RPMI7951 (cell line): ENCODE measurements at places on chromosomes 5 and 9.

- no peak for DNase-seq
Measured at GRCh38 chr5:108669462-108669861, 78.2 kb upstream of the FER start.

GRCh38 chr5:56840597-56840996 is 25.2 kb downstream of the MAP3K1 start:
- DNase-seq, result no peak

DNA sequence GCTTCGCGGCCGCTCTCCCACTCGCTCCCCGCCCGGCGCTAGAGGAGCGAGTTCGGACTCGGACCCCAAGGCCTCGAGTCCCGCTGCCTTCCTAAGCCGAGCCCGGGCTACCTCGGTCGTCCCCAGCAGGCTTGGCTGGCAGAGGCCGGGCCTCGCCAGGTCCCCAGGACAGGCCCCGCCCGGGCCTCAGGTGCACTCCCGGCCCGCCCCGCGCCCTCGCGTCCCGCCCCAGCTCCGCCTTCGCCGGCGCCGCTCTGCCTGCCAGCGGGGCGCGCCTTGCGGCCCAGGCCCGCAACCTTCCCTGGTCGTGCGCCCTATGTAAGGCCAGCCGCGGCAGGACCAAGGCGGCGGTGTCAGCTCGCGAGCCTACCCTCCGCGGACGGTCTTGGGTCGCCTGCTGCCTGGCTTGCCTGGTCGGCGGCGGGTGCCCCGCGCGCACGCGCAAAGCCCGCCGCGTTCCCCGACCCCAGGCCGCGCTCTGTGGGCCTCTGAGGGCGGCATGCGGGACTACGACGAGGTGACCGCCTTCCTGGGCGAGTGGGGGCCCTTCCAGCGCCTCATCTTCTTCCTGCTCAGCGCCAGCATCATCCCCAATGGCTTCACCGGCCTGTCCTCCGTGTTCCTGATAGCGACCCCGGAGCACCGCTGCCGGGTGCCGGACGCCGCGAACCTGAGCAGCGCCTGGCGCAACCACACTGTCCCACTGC is at the start of gene SLC22A5:
Gene SLC22A5, plus strand, starts transcription at position 237 of the 707 bp plus-strand sequence. Its CDS starts 263 bp downstream, at position 500.
- DNase-seq, result peak; percentile 42

DNA sequence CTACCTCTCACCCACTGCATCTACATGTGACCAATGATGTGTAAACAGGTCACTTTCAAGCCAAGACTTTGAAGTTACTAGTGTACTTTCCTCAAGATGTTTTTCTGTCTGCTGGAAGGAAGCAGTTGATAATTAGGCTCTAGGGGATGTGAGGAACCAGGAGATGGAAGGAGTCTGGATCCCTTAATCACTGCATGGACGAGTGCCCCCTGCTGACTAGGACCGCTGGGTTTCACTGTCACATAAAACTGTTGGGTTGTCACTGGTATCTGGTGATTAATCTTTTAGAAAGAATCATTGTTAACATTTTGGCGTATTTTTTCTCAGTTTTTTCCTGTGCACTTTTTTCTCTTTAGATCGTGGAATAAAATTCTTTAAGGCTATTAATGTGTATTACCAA is 79.5 kb downstream of the SREK1 start:
- no peak for DNase-seq

- DNase-seq, result no peak
Measured at GRCh38 chr9:134267881-134268724, 58.2 kb upstream of the RXRA start.

- DNase-seq, result no peak
Measured at GRCh38 chr5:8013948-8014710, 145.2 kb downstream of the MTRR start.

- peak; percentile 19 for DNase-seq
Measured at GRCh38 chr9:117682955-117683710, 21.1 kb upstream of the TLR4 start.

- no peak for DNase-seq
Measured at GRCh38 chr5:172403189-172403796, 51.0 kb downstream of the SH3PXD2B start.

GRCh38 chr9:92503156-92503555 is 20.9 kb upstream of the ASPN start:
- DNase-seq, result no peak

DNA sequence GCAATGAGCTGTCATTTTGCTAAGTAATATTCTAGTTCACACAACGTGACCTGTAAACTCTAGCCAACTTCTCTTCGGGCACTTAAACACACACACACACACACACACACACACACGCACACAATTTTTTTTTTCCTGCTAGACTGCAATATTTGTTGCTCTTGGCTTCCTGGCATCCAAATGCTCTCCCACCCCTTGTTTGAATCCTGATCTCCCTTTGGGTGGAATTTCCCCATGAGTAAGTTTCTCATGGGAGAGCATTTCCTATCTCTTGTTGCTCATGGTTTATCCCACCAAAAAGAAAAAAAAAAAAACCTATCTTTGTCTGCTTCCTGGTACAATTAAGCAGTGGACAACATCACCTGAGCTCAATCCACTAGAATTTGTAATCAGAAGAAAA is 54.7 kb upstream of the TSLP start:
- no peak for DNase-seq

DNA sequence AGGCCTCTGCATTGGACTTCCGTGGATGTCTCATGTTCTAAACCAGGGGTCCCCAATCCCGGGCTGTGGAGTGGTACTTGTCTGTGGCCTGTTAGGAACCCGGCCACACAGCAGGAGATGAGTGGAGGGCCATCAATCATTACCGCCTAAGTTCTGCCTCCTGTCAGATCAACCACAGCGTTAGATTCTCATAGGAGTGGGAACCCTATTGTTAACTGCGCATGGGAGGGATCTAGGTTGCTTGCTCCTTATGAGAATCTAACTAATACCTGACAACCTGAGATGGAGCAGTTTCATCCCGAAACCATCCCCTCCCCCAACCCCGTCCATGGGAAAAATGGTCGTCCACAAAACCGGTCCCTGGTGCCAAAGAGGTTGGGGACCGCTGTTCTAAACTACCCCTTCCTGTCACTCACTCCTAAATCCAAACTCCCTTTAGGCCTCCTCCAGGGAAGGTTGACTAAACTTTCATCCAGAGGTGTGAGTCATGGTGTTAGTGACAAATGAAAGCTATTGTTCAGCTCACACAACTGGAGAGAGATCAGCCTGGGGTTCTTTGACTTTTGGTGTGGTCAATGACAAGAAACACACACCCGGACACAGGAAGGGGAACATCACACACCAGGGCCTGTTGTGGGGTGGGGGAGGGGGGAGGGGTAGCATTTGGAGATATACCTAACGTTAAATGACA is 9.5 kb downstream of the KCNV2 start:
- peak; percentile 62 for DNase-seq

DNA sequence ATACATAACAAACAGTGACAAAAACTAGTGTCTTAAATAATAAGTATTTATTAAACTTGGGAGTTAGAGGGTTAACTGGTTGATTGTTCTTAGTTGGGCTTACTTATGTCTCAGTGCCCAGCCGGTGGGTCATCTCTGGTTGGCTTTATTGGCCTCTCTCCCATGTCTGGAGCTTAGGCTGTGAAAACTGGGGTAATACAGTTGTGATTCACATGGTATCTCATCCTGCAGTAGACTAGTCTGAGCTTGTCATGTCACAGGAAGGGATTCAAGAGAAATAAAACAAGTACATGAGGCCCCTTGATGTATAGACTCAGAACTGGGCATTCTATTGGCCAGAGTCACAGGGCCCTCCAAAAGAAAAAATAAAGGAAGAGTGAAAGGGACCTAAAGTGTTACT is 466.4 kb upstream of the SMC2 start:
- no peak for DNase-seq

DNA sequence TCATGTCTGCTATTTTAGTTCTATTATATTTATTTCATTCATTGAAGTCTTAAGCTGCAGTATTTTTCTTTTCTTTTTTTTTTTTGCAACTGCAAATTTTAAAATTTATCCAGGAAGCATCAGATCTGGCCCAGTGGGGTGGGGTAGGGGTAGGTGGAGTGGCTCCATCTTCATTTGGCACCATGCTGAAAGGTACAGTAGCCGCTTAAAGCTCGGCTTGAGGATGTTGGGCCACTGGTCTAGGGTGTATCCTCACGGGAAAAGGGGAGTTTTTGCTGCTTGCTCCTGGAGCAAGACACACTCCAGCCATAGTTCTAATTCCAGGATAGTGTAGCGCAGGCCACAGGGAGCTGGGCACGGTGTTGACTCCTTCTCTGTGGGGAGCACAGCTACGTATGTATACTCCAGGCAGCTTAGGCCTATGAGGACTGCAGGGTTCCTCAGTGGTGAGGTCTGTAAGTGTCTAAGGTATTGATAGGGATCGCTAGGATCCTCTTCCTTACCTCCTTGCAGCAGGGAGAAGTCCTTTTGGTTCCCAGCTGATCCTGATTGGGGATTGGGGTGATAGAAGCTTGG is 22.7 kb downstream of the RCL1 start:
- no peak for DNase-seq

- DNase-seq, result no peak
Measured at GRCh38 chr5:83551821-83552220, 80.3 kb downstream of the VCAN start.

GRCh38 chr9:124489222-124489621 is 18.0 kb downstream of the NR5A1 start:
- peak; percentile 44 for DNase-seq

DNA sequence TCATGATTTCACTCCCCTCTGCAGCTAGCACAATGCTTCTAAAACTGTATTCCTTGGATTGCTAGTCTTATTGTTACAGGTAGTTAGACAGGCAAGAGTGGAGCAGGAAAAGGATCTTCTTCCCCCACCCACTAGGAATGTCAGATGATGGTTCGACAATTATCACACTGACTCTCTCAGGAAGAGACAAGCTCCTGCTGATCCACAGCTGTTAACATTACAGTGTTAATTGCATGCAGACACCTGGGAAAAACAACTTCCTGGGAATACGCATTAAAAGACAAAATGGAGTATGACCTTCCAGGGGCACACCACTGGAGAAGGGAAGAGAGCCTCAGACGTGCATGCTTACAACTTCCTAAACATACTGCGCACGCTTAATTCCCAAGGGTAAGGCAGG is 46.2 kb upstream of the LIFR start:
- no peak for DNase-seq

DNA sequence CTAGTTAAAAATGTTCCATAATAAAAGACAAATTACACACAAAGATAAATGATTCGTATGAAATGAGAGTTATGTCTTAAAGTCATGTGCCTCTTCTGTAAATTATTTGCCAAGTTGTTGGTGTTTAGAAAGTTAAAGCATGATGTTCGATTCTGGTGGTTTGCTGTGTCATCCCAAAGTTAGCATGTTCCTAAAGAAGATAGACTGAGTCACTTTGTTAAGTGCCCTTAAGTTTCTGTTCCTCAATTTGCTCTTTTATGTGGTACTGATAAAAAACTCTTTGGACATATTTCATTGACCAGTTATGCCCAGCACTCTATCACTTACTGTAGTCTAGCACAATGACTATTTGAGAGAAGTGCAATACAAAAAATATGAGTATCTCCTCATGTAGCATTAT is 366.9 kb upstream of the ZNF608 start:
- no peak for DNase-seq

- DNase-seq, result no peak
Measured at GRCh38 chr9:36128349-36128748, 8.2 kb upstream of the GLIPR2 start.

DNA sequence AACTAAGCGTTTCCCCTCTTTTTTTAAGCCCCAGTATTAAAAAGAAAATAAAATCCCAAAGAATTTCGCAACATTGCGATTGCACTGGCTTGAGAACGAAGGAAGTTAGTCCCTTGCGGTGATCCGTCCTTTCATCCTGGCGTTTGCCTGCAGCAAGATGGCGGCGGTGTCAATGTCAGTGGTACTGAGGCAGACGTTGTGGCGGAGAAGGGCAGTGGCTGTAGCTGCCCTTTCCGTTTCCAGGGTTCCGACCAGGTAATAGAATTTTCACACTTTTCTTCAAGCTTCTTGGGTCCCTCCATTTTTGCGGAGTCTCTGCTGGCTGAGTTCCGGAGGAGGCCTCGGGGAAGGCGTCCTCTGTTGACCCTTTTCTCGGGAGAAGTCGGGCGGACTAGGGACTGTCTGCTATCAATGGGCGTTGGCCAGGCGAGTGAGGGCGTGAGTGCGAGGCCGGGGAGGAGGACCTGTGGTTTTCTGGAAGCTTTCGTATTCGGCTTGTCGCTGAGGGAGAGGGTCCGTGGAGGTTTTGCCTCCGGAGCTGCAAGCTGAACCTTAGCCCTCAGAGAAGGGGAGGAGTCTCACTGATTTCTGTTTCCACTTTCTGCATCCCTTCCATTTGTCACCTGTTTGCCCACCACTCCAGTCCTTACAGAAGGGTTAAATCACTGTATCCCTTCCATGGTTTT is at the start of gene NDUFS4:
Gene NDUFS4, plus strand, starts transcription at position 134 of the 686 bp plus-strand sequence. Its CDS starts 24 bp downstream, at position 158.
- peak; percentile 87 for DNase-seq

GRCh38 chr9:133754187-133754586 is 16.0 kb upstream of the SARDH start:
- no peak for DNase-seq

DNA sequence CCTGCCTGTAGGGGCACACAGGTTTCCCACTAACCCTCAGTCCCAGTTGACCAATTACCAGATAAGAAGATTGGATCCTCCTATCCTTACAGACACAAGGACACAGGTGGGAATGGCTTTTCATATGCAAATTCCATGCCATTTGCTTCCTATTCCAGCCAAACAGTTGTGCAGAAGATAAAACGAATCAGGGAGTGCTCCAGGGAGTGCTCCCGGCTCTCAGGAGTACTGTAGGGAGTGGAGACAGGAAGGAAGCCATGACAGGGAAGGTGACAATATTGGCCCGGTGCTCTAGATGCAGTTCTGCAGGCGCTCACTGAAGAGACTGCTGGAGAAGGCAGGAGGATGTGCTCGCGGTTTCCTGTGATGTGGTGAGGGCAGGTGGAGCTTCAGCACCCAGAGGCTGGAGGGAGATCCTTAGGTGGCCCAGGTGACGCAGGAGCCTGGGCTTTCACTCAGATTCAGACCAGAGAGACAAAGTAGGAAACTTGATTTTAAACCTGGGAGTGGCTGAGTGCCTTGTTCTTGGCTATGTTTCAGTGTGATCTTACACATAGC is 260.0 kb downstream of the AUH start:
- no peak for DNase-seq

DNA sequence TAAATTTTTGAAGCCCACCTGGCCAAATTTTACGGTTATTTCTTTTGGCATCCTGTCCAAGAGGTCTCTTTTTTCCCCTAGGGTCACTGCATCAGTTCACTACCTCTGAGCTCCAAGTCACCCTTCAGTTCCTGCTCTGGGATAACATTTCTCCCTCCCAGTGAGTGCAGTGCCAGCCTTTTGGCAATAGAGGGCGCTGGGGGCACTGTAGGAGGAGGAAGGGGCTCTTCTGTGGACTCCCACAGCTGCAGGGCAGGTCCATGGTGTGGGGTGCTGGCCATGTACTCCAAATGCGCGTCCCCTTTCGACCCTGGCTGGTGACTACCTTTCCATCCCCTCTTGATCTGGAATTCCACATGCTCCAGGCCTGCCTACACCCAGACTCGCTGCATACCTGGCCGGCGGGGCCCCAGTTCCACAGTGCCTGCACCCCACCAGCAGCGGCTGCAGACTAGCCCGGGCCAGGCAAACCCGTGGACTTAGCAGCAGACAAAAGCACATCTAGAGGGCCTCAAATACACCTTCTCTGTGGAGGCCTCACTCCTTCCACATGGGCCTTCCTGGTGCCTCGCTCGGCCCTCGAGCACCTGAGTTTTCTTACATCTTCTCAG is 20.3 kb upstream of the NINJ1 start:
- DNase-seq, result no peak

GRCh38 chr5:132830436-132831094 is at the start of gene SHROOM1:
Gene SHROOM1 (minus strand): TSS chr5:132830647. CDS start chr5:132826140, 4,507 bp downstream.
- DNase-seq, result peak; percentile 67
